ENCODE measurements at places on chromosomes 3 and 15. TPM values are rescaled to one million over a fixed set of nuclear protein-coding genes. Genes with fewer than 3 reads are reported as not detected.

LRRC3B gene
- 0.55 TPM for total RNA-seq

- no peak for DNase-seq
These were observed 316.5 kb downstream of the MEX3B start for GRCh38 chr15:81729340-81729739.

DNA sequence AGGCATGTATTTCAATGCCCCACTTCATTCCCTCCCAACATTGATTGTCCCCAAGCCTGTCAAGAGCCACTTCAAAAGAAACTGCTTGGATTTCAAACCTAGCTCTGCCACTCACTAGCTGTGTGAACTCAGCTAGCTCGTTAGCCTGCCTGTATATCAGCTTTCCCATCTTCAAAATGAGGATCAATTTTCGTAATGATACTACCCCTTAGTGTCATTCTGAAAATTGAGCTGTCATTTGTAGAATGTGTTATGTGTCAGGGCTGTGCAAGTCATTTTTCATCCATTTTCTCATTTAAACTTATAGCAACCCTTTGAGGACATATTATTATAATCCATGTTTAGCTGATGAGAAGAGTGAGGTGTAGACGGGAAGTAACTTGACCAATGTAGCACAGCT, 88.6 kb downstream of the TRIM42 start:
- no peak for DNase-seq

KIF9 gene
- 13.5 TPM for total RNA-seq

DNA sequence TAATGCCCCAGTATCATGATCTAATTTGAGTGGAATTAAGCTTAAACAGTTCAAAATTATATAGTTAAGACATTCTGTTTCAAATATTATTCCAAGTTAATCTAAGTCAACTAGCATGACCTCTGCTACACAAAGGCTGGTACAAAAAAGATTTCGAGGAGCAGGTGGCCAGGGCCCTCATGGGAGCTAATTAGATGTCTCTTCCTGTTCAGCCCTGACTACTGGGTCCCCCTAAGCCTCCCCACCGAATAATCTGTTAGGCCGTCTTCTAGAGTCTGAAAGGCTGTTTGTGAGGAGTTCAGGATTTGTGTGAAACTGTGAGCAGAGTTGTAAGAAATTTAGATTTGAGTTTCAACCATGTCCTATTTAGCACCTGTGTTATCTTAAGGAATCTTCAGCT, 75.4 kb downstream of the PPM1L start:
- DNase-seq = no peak

MEX3B gene
- total RNA-seq = 2.5 TPM

PML gene
- total RNA-seq = 19.1 TPM

DPH6 gene
- 13.9 TPM for total RNA-seq

Measured in left ventricle myocardium inferior (tissue), 1 donor.